ENCODE measurements at places on chromosomes 13 and 19. TPM values are rescaled to one million over a fixed set of nuclear protein-coding genes. Genes with fewer than 3 reads are reported as not detected.

Gene ZNF844
- total RNA-seq: 24.7 TPM

Gene TUBGCP3
- 34.0 TPM for total RNA-seq

Gene ANKLE1
- total RNA-seq: 0.26 TPM

Gene CYP2A6
- not detected for total RNA-seq

Gene C19orf38
- 2.6 TPM for total RNA-seq

Gene LHFPL6
- total RNA-seq: 84.3 TPM

Measured in urinary bladder (tissue), 4 donors.